Neural crest cell (in vitro differentiated cells): ENCODE measurements at places on chromosomes 3 and 15. TPM values are rescaled to one million over a fixed set of nuclear protein-coding genes. Genes with fewer than 3 reads are reported as not detected.
A peak's percentile ranks its signal among the peaks of the same experiment; 100 is the strongest.

Gene ZNF385D
- total RNA-seq = 2.1 and 2.2 TPM in 2 replicates

Gene CCR8
- not detected in 2 replicates for total RNA-seq

Gene BMF
- total RNA-seq = 18.0 and 23.0 TPM in 2 replicates

Gene CCDC191
- 4.5 and 5.4 TPM in 2 replicates for total RNA-seq

Gene CHRNA7
- 6.8 and 9.5 TPM in 2 replicates for total RNA-seq

Gene PLSCR5
- not detected in 2 replicates for total RNA-seq

Gene CLRN1
- not detected in 2 replicates for total RNA-seq

Gene DUOX1
- not detected in 2 replicates for total RNA-seq

Gene TMEM40
- not detected in 2 replicates for total RNA-seq

Gene CAMKV
- 41.2 and 43.1 TPM in 2 replicates for total RNA-seq

- H3K27ac ChIP-seq = no peak overlapping the region
- H3K36me3 ChIP-seq = peaks cover 3% of the 10 kb centered on the region
- no peak for DNase-seq
Measured at GRCh38 chr3:135228201-135228600, 433.1 kb downstream of the EPHB1 start.

GRCh38 chr15:90860942-90861675, 7.3 kb upstream of the FURIN start:
- H3K36me3 ChIP-seq = no peaks in the 10 kb centered on the region
- no peak for DNase-seq
- H3K27ac ChIP-seq = no peak overlapping the region
- H3K27me3 ChIP-seq = no peaks in the 10 kb centered on the region
- H3K4me1 ChIP-seq = peaks cover 4% of the 10 kb centered on the region
- no peak overlapping the region for H3K4me3 ChIP-seq

DNA sequence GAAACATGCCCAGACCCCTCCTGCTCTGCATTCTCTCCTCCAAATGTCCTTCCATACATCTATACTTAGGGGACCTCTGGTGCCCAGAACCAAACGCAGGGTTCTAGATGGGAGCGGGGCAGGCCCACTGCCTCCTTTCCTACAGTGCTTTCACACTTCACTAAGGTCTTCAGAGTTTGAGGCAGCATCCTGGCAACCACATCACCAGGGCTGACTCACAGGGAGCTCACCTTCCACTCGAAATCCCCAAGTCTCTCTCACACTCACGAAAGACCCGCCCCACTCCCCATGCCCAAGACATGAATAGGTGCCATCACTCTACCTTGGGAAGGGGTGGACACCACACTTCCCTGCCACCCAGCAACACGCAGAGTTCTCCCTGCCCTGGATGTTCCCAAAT, 18.9 kb downstream of the HOMER2 start:
- H3K36me3 ChIP-seq = no peaks in the 10 kb centered on the region
- H3K4me1 ChIP-seq = no peaks in the 10 kb centered on the region
- H3K27me3 ChIP-seq = no peaks in the 10 kb centered on the region
- DNase-seq = no peak
- H3K27ac ChIP-seq = no peak overlapping the region

- no peak overlapping the region for H3K4me3 ChIP-seq
- peaks cover 51% of the 10 kb centered on the region for H3K4me1 ChIP-seq
- no peak overlapping the region for H3K27ac ChIP-seq
- no peaks in the 10 kb centered on the region for H3K36me3 ChIP-seq
Measured at GRCh38 chr15:78069462-78070029, 8.0 kb downstream of the TBC1D2B start.

- no peak overlapping the region for H3K27ac ChIP-seq
- DNase-seq = no peak
- H3K4me3 ChIP-seq = no peak overlapping the region
- no peaks in the 10 kb centered on the region for H3K27me3 ChIP-seq
- H3K4me1 ChIP-seq = peaks cover 12% of the 10 kb centered on the region
Measured at GRCh38 chr15:77461486-77461885, 40.8 kb downstream of the HMG20A start.

DNA sequence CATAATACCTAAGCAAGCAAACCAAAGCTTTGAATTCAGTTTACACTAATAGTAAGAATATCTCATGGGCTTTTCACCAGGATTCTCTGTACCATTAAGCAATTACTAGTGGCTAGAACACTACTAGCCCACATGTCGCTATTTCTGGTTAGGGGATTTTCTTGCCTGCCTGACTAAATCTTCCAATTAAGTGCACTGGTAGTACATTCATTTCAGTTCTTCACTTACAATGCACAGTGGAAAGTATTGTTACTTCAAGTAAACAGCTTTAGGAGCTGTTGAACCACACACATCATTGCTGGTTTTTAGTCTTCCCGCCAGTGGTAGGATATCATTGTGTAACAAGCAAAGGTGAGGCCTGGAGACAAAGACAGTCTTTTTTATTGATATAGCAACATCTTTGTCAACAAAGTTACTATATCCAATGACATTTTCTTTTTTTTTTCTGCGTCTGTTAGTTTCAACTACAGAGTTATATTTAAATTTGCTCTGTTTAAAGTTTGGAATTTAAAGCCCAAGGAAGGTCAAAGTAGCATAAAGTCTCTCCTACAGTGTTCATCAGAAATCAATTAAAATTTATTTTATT, 826.8 kb upstream of the NR2F2 start:
- no peaks in the 10 kb centered on the region for H3K27me3 ChIP-seq
- H3K27ac ChIP-seq = no peak overlapping the region
- no peaks in the 10 kb centered on the region for H3K4me1 ChIP-seq
- peaks cover 5% of the 10 kb centered on the region for H3K36me3 ChIP-seq
- no peak for DNase-seq
- H3K4me3 ChIP-seq = no peak overlapping the region

DNA sequence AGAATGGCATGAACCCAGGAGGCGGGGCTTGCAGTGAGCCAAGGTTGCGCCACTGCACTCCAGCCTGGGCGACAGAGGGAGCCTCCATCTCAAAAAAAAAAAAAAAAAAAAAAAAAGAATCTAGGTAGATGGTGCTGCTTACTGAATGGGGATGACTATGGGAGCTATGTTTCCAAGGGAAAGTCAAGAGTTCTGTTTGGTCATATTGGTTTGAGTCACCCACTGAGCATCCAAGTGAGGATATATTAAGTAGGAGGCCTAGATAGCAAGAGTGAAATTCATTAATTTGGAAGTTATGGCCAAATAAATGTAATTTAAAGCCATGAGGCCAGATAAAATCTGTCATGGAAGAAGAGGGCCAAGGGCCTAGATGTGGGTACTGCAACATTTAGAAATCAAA, 9.0 kb upstream of the UACA start:
- H3K4me3 ChIP-seq = no peak overlapping the region
- H3K27me3 ChIP-seq = no peaks in the 10 kb centered on the region
- DNase-seq = no peak
- H3K27ac ChIP-seq = no peak overlapping the region

DNA sequence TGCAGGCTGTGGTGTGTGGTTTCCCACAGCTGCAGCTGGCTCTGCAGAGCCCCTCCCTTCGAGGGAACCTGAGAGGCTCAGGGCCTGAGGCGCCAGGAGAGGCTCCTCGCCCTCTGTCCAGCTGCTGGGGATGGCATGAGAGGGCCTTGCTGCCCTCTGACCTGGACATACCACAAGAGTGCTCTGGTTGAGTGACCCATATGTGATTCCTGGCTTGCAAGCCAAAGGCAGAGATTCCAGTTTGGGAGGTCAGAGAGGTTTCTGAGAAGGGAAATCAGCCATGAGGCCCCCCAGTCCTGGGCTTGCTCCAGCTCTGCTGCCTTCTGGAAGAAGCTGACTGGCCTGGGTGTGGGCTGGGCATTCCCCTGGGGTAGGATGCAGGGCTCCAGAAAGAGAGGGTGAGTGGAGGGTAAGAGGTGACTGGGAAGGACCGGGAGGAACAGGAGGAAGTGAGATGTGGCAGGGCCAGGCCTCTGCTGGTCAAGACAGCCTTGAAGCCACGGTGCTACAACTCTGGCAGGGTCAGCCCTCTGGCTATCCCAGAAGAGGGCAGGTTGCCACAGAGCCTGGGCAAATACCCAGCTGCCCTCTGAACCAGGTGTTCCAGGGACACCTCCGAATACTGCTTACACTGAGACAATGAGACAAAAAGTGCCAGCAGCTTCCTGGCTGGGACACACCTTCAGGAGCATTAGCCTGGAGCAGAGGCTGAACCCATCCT, 16.0 kb upstream of the SRP14 start:
- peaks cover 26% of the 10 kb centered on the region for H3K4me1 ChIP-seq
- no peak for DNase-seq
- H3K4me3 ChIP-seq = peak overlapping the region; percentile 31

DNA sequence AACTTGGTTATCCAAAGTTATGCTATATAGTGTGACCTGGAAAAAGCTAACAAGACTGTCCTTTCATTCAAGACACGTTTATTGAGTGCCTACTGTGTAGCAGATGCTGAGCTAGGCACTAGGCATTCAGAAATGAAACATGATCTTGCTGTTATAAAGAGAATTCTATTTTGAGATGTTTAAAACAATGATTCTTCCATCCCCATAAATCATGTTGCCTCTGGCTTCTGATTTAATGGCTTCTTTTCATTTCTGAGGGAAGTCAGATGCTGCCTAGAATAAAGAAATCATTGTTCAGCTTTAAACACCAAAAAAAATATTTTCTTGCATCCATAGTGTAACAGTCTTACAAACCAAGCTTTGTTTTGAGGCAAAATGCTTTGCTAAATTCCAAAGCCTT, 620.9 kb upstream of the UBE2E2 start:
- H3K4me1 ChIP-seq = peaks cover 21% of the 10 kb centered on the region
- peaks cover 36% of the 10 kb centered on the region for H3K27me3 ChIP-seq
- DNase-seq = no peak
- H3K27ac ChIP-seq = no peak overlapping the region
- no peak overlapping the region for H3K4me3 ChIP-seq

GRCh38 chr3:193053046-193053435, 135.4 kb upstream of the MB21D2 start:
- no peak overlapping the region for H3K4me3 ChIP-seq
- no peak overlapping the region for H3K27ac ChIP-seq
- H3K36me3 ChIP-seq = no peaks in the 10 kb centered on the region
- no peaks in the 10 kb centered on the region for H3K27me3 ChIP-seq
- H3K4me1 ChIP-seq = peaks cover 3% of the 10 kb centered on the region

GRCh38 chr15:68930268-68931022, at the start of gene SPESP1:
SPESP1 (plus strand) TSS chr15:68930525; CDS start chr15:68930654, 129 bp downstream.
- DNase-seq = no peak
- no peak within 1 kb of the TSS for H3K27ac ChIP-seq
- H3K4me3 ChIP-seq = no peak within 1 kb of the TSS
- no peaks in the 10 kb centered on the region for H3K36me3 ChIP-seq
- peaks cover 5% of the 10 kb centered on the region for H3K27me3 ChIP-seq

- H3K4me3 ChIP-seq = no peak overlapping the region
- H3K27me3 ChIP-seq = no peaks in the 10 kb centered on the region
- no peak overlapping the region for H3K27ac ChIP-seq
Measured at GRCh38 chr3:42713747-42714146, 11.1 kb upstream of the HHATL start.

GRCh38 chr3:4821975-4822374, 157.3 kb upstream of the BHLHE40 start:
- peaks cover 5% of the 10 kb centered on the region for H3K4me1 ChIP-seq
- H3K4me3 ChIP-seq = no peak overlapping the region
- peaks cover 13% of the 10 kb centered on the region for H3K36me3 ChIP-seq

DNA sequence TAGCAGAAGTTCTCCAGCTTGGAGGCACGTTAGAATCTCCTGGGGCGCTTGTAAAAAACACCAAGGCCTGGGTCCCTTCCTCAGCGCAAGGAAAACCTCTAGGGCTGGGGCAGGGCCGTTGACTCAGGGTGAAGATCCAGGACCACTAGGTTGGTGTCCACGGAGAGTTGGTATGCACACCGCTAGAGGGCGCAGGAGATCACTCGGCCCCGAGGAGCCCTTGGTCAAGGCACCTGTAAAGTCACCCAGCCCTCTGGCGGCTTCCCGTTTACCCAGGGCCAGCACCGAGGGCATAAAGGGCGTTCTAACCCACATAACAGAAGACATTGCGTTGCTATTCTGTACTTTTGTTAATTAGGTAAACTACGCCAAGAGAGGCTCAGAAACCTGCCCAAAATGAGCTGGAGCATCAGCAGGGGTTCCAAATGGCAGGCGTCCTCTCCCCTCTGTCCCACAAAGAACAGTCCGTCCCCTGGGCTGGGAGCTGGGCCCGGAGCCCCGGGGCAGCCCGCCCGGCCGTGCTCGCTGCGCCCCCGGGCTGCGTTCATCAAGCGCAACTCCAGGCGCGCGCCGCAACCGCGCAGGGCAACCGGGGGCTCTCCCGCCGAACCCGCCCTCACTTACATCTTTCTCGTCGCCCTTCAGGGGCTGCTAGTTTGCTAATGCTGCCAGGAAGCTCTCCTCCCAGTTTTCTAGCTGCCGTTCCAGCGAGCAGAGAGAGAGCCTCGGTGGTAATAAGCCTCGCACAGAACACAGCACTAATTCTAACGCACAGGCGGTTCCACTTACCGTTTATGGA, 332.1 kb downstream of the ARRDC4 start:
- H3K27ac ChIP-seq = no peak overlapping the region
- no peaks in the 10 kb centered on the region for H3K36me3 ChIP-seq
- peak overlapping the region; percentile 81 for H3K4me3 ChIP-seq
- peaks cover 4% of the 10 kb centered on the region for H3K4me1 ChIP-seq
- peaks cover 52% of the 10 kb centered on the region for H3K27me3 ChIP-seq
- peak; percentile 76 for DNase-seq

DNA sequence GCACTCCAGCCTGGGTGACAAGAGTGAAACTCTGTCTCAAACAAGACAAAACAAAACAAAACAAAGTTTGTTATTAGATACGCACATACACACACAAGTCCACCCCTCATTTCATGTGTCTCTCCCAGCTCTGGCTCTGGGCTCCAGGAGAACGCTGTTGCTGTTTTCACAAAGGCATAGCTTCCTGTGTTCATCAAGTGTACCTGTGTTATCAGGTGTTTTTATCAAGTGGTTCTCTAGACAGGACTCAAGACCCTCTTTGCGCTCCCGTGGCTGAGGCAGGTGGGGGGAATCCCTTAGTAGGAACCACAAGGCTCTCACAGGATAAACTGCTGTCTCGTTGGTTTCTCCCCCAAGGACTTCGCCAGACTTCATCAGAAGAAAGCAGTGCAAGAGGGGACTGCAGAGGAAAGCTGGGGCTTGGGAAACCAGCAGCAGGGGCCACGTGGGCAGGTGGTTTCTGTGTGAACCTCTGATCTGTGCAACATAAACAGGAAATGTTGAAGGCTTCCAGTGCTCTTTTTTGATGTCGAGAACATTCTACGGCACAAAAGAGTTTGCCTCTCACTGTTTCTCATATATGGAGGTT, 6.9 kb upstream of the PPP1R2 start:
- H3K27me3 ChIP-seq = peaks cover 16% of the 10 kb centered on the region
- no peak overlapping the region for H3K4me3 ChIP-seq
- peaks cover 15% of the 10 kb centered on the region for H3K4me1 ChIP-seq
- DNase-seq = no peak
- no peak overlapping the region for H3K27ac ChIP-seq
- H3K36me3 ChIP-seq = no peaks in the 10 kb centered on the region

GRCh38 chr3:143726727-143727126, 121.5 kb downstream of the SLC9A9 start:
- H3K4me3 ChIP-seq = no peak overlapping the region
- H3K36me3 ChIP-seq = no peaks in the 10 kb centered on the region
- H3K27me3 ChIP-seq = peaks cover 2% of the 10 kb centered on the region
- H3K27ac ChIP-seq = no peak overlapping the region
- no peak for DNase-seq

GRCh38 chr3:52432225-52432624, 12.7 kb downstream of the SEMA3G start:
- no peak for DNase-seq
- H3K36me3 ChIP-seq = no peaks in the 10 kb centered on the region
- H3K4me1 ChIP-seq = peaks cover 26% of the 10 kb centered on the region
- H3K27me3 ChIP-seq = no peaks in the 10 kb centered on the region
- no peak overlapping the region for H3K27ac ChIP-seq
